ENCODE measurements at places on chromosomes 7 and 10.

DNA sequence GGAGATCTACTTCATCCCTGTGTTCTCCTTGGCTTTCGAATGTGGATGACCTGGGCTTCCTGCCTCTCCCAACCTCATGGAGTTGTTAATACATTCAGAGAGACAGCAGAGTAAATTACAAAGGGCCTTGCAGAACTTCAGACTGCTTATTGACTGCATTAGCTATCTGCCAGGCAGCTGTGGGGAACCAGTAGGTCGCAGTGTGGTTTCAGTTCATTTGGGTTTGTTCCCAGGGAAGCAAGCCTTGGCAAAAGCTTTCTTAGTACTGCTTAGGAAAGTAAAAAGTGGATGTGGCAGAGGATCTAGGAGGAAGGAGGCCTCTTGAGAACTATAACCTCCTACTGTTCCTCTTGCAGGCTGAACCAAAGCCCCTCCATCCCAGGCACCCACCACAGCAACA is 9.2 kb downstream of the NPFFR1 start:
- DNase-seq = no peak

DNA sequence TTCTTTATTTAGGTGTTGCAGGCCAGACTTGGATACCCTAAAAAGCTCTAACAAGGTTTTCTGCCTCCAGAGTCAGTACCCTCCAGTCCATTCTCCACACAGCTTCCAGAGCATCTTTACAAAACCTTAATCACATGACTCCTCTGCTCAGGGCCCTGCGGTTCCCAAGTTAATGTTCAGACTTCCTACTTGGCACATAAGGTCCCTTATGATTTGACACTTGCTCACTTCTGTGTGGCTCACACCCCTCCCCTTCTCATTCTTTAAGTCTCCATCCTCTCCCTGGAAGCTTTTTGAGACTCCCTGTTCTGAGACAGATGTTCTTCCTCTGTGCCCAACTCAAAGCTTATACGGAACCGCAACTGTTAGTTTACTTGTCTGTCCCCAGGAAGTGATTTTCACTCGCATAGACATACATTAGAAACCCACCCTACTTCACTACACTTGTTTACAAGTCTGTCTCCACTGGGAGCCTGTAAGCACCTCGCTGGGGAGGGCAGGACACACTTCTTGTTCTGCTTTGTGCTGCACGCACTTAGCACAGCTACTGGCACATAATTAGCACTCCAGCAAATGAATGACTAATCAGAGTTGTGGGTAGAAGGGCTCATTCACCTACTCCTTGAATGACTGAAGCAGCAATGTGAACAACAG is 154.3 kb upstream of the LAMB4 start:
- no peak for DNase-seq

DNA sequence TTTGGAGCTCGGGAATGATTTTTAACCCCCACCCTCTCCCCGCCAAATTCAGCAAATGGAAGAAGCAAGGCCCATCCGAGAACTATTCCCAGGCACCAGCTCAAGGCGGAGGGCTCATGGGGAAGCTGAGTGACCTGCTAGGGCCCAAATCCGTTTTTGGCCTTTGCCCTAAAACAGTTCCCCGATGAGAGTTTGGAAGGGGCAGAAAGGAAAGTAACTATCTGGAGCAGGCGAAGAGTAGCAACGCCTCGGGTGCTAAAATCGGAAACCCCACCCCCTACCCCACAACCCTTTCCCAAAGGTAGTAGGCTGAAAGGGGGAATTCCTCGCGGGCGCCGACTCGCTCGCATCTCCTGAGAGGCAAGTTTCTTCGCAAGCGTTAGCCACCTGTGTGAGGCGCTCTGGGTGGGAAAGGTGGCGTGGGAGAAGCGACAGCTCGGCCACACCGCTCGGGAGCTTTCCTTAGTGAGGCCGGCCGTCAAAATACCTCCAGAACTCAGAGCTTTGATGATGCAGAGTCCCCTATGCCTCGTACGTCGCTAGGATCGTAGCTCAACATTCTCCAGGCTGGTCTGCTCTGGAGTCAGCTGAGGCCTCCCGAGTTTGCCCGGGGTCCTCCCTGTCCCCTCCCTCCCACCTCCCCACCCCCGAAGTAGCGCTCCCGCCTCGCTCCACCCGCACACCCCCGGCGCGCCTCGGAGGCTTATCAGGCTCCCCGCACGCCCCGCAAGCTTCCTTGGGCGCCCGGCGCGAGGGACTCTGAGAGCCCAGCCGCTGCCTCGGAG is 642 bp upstream of the PRKG1 start:
- DNase-seq = no peak

GRCh38 chr7:134632937-134633540 is 13.6 kb upstream of the BPGM start:
- peak; percentile 72 for DNase-seq

GRCh38 chr10:98778277-98778759 is 331.6 kb upstream of the HPS1 start:
- no peak for DNase-seq

- DNase-seq = no peak
These were observed 34.8 kb upstream of the GPR37 start for GRCh38 chr7:124800386-124800785.

DNA sequence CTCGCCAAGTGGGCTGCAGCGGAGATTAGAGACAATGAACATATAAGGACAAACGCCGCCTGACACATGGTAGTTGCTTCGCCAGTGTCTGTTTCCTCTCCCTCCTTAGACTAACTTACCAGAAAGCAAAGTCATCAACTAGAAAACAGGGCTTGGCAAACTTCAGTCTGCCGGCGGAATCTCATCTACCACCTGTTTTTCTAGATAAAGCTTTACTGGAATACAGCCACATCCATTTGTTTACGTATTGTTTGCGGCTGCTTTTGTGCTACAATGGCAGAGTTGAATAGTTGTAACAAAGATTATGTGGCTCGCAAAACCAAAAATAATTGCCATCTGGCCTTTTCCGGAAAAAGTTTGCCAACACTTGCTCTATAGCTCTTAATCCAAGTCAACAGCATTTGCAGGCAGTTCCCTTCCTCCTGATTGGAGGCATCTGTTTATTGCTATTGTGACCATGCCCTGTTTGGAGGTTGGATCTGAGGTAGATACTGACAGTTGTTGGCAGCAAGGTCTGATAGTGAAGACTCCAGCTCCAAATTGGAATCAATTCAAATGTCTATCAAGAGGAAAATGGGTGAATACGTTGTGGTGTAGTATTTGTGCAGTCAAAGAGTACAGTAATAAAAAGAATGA is 260.6 kb downstream of the POU6F2 start:
- no peak for DNase-seq

All from CD4-positive, alpha-beta T cell treated with Interleukin-2 at 100 ng/mL for 4 hours (primary cell).